ENCODE measurements at places on chromosomes 2 and 18.
A peak's percentile ranks its signal among the peaks of the same experiment; 100 is the strongest.

- DNase-seq = peak; percentile 38
These were observed 95.3 kb downstream of the CD8B2 start for GRCh38 chr2:106582148-106583143.

GRCh38 chr2:152370783-152371182 lies 35.8 kb downstream of the FMNL2 start:
- no peak for DNase-seq

DNA sequence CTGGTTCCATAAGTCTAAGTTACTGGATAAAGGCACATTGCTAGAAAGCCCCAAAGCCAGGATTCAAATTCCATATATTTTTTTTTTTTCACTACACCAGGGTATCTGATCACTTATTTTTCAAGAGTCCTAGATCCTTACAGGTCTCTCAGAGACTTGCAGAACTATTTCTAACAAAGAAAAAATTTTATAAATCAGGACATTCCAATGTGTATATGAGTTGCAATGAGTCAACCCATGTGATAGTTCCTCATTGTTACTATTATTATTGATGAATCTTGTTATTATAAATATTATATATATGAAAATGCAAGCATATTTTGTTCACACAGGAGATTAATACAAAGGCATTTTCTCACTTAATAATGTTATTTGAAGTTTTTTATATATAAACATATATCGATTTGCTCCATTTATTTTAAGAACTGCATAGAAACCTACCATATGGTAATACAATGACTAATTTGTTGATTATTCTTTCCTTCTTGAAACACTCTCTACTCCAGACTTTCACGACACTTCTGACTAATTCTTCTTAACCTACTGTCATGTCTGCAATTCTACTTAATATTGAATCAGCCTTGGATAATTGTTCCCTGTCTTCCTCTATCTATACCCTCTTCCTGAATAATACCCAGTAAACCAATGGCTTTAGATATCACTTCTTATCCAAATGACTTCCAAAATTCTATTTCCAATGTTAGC lies 968.4 kb upstream of the NRXN1 start:
- no peak for DNase-seq

- no peak for DNase-seq
These were observed 15.3 kb upstream of the CD28 start for GRCh38 chr2:203691149-203691548.

DNA sequence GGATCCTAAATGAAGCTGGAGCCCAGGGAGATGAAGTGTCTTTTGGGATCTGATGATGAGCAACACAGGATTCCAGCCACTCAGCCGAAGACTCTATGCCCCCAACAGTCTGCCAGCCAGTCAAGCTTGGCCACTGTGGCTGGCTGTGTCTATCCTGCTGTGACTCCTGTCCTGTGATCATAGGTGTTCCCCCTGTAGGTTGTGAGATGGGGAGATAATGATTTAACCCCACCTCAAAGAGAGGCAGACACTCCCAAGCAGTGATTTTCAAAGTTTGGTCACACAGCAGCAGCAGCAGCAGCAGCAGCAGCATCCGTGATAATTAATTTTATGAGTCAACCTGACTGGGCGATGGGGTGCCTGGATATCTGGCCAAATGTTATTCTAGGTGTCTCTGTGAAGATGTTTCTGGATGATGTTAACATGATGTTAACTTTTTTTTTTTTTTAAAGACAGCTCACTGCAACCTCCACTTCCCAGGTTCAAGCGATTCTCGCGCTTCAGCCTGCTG lies 21.4 kb upstream of the RHOB start:
- no peak for DNase-seq

DNA sequence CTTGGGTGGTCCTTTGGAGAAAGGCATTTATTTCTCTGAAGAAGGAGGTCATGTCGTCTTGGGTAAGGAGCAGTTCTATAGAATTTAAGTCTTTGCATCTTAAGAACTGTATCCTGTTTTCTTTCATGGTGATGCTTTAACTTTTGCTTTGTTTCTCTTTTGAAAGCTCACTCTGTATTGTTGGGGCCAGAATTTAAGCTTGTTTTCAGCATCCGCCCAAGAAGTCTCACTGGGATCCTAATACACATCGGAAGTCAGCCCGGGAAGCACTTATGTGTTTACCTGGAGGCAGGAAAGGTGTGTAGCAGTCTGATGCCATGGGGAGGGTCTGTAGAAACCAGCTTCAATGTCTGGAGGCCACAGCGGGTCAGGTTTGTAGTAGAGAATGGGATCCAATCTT lies 64.7 kb upstream of the TTC39C start:
- no peak for DNase-seq

- DNase-seq = no peak
These were observed 188.1 kb upstream of the SPRED2 start for GRCh38 chr2:65620524-65620923.

- no peak for DNase-seq
These were observed 362.4 kb upstream of the MEX3C start for GRCh38 chr18:51559902-51560287.

DNA sequence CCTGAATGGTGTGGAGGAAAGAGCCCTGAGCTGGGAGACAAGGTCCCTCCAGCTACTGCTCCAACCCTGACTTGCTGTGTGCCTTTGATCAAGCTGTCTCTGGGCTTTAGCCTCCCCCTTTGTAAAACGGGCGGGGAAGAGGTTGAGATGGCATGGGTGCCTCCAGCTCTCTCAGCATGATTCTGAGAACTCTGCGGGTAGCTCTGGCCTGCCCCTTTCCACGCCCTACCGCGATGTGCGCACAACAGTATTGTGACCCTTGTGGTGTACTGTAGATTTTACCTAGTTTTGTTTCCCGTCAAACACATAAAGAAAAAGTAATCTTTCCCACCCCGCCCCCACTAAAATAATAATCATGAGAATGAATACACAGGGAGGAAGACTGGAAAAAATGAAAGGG lies 5.3 kb downstream of the CD8A start:
- DNase-seq = no peak

DNA sequence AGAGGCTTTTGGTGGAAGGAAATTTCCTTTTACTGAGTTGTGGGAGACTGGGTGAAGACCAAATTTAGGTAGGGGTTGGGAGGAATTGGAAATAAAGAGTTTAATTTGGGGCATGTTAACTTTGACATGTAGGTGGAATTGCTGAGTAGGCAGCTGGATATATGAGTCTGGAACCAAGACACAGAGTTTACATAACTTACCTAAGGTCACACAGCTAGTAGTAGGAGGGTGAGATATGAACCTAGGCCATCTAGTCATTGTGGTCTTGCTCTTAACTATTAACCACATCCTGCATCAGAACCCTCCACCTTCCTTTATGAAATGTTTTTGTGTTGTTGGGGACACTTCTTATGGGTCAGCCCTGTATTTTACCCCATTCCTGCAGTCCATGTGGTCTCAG lies 113.1 kb downstream of the ICOS start:
- DNase-seq = no peak

DNA sequence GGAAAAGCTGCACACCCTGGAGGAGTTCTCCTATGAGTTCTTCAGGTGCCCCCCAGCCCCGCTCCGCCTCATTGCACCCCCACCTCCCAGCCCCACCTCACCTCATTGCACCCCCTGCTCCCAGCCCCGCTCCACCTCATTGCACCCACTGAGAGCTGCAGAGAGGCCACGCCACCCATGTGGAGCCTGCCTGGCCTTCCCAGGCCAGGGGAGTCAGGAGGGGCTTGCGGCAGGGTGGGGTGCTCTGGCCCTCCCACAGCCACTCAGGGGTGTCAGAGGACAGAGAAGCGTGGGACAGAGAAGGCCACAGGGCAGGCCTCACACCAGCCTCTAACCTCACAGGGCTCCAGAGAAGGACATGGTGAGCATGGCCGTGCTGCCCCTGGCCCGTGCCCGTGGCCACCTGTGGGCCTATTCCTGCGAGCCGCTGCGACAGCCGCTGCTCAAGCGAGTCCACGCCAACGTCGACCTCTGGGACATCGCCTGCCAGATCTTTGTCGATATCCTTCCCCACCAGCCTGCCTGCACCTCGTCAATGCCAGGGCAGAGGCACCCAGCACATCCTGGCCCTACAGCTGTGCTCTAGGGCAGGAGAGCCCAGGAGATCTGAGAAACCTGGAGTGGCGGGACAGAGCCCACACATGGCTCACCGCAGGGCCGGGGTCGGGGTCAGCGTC lies 15.0 kb upstream of the GPR17 start:
- DNase-seq = no peak

DNA sequence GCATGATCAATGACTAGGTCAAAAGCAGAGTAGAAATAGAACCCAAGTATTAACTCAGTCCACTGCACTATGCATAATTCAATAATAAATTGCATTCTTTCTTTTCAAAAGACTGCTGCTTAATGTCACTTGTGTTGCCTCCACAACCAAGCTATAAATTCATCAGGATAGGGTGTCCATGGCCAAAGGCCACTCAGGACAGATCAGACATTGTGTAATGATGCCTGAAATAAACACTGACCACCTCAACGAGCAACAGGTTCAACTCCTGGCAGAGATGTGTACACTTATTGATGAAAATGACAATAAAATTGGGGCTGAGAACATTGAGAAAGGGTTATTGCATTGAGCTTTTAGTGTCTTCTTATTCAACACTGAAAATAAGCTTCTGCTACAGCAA lies 194.5 kb upstream of the SPOPL start:
- no peak for DNase-seq

GRCh38 chr2:189492451-189492850 lies 51.2 kb downstream of the WDR75 start:
- no peak for DNase-seq

DNA sequence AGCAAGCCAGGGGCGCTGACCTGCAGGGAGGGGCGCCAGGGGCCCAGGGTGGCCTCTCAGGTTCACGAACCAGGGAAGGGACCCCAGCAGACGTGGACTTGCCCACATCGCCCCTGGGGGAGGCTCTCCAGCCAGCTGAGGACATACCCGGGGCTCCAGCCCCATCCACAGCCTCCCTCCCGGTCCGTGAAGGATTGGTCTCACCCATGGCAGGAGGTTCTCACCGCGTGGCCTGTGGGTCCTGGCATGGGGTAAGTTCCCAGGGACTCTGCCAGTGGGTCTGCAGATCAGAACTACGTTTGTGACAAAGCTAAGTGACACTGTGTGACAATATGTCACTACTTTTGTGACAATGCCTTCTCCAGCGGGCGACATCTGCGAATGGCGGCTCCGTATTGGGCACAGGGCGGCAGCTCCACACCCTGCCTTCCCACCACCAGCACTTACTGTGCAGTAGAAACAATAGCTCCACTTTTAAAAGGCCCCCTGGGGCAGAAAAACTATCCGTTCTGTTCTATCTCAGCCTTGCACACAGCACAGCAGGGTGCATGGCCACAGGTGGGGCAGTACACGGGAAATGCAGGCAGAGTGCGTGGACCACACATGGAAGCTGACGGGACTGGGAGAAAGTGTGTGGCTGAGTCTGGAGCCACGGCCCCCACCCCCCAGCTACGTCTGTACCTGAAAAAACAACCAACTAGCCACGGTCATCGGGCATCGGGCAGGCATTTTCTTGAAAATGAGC lies 65.2 kb upstream of the CTDP1 start:
- no peak for DNase-seq

DNA sequence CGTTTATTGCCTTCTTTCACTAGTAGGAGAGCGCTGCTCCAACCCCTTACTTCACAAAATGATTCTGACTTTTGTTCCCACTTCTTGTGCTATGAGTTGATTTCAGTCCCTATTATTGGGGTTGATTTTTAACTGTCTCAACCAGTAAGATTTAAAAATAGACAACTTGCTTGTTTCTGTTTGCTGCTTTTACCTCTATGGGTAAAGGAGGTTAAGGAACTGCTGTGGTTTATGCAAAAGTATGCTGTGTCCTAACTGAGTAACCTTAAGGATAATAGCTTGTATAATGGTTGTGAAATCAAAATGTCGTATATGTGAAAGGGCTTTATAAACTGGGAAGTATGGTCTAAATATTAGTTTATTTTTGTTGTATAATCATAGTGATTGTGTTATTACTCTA lies 22.6 kb downstream of the ALMS1 start:
- DNase-seq = no peak

- DNase-seq = no peak
These were observed 87.0 kb upstream of the PROKR1 start for GRCh38 chr2:68556381-68556780.

GRCh38 chr2:59000796-59001195 lies 759.7 kb upstream of the FANCL start:
- DNase-seq = no peak

- DNase-seq = no peak
These were observed 409.8 kb downstream of the PLCL1 start for GRCh38 chr2:198214114-198214596.

DNA sequence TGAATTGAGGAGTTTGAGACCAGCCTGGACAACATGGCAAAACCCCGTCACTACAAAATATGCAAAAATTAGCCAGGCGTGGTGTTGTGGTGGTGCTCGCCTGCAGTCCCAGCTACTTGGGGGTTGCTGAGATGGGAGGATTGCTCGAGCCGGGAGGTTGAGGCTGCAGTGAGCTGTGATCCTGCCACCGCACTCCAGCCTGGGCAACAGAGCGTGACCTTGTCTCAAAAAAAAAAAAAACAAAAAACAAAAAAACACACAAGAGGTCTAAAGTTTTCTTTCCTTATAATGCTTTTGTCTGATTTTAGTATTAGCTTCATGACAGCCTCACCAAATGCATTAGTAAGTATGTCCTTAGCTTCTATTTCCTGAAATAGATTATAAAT lies 43.1 kb downstream of the VPS54 start:
- DNase-seq = no peak
